Nephron progenitor cell (in vitro differentiated cells): ENCODE measurements at places on chromosomes 11 and 22.

DNA sequence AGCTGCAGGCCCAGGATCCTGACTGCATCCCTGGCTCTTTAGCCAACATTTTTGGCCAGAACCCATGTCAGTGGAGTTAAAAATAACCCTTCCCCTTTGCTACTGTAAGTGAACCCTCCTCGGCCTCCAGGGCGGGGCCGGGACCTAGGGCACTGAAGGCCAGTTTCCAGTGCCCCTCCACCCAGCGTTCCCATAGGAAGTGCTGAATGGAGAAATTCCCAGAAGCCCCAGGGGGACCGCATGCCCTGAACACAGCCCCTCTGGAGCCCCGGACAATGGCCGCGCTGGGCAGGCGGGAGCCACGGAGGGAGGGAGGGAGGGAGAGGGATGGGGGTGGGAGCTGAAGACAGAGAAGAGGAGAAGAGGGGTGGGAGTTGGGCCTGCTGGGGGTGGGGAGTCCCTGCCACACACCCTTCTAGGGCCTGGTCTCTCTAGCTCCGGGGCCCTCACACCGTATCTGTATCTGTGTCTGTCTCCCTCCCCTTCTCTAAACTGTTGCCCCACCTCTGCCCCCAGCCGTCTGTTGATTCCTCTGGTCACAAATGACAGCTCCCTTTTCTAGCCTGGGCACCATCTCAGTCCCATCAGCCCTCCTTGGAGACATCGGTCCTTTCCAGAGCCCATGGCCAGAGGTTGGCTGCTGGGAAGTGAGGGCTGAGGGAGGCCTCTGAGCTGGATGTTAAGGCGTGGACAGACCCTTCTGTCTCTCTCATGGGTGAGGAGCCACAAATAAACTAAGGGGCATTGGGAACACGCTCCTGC, 10.9 kb downstream of the PDGFB start:
- no peak for DNase-seq

DNA sequence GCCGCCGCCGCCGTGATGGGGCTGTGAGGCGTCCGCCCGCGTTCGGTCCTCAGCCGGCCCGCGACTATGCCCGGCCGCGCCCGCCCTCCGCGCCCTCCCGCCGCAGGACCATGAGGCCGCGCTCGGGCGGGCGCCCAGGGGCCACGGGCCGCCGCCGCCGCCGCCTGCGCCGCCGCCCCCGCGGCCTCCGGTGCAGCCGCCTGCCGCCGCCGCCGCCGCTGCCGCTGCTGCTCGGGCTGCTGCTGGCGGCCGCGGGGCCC, 215 bp downstream of the ZNRF3 start:
- DNase-seq: no peak

DNA sequence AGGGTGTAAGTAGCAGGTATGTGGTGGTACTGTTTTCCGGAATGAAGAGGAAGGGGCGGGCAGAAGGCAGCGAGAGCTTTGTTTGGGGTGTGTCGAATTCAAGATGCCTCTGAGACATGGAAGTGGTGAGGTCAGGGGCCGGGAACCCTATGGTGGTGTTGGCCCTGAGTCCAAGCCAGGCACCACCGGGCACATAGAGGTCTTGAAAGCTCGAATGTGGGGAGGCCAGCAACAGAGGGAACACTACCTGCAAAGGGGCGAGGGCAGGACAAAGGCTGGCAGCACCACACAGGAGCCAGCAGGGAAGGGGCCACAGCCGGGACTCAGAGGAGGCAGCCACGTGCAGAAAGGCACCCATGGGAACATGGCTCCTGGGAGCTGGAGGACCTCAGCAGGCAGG, 57.8 kb downstream of the CDKN1C start:
- DNase-seq: no peak

DNA sequence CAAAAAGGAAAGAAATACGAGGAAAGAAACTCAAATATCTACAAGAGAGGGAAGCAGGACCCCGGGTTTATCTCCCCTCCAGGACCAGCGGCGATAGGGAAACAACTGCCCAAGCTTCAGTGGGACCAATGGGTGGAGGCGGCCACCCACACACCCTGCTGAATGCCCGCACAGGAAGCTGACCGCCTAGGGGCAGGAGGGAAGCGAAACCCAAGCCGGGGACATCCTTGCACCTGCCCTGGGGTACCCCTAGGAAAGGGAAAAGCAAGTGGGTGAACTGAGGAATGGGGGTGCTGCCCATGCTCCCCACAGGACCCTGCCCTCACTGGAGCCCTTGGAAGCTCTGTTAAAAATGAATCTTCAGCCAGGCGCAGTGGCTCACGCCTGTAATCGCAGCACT, 27.6 kb upstream of the HMOX1 start:
- no peak for DNase-seq

DNA sequence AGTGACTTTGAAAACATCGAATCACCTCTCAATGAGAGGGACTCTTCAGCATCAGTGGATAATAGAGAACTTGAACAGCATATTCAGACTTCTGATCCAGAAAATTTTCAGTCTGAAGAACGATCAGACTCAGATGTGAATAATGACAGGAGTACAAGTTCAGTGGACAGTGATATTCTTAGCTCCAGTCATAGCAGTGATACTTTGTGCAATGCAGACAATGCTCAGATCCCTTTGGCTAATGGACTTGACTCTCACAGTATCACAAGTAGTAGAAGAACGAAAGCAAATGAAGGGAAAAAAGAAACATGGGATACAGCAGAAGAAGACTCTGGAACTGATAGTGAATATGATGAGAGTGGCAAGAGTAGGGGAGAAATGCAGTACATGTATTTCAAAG, 65.8 kb downstream of the DKK3 start:
- DNase-seq: no peak

- no peak for DNase-seq
Observed at GRCh38 chr11:98834776-98835175, 186.0 kb upstream of the CNTN5 start.

DNA sequence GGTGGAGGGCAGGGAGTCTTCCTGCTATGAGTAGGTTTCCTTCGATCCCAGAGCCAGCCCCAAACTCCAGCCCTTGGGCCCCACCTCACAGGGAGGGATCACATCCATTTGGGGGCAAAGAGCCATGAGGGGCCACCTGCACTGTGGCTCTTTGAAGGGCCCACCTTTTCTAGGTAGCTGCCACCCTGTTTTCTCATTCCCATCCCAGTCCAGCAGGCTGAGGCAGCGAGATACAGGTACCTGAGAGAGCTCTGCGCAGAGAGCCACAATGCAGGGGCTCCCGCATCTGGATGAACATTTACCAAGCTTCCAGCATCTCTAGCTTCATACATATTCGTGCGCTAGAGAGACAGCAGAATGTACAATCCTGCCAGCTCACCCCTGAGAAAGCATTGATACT, 16.3 kb downstream of the FXYD6 start:
- no peak for DNase-seq

DNA sequence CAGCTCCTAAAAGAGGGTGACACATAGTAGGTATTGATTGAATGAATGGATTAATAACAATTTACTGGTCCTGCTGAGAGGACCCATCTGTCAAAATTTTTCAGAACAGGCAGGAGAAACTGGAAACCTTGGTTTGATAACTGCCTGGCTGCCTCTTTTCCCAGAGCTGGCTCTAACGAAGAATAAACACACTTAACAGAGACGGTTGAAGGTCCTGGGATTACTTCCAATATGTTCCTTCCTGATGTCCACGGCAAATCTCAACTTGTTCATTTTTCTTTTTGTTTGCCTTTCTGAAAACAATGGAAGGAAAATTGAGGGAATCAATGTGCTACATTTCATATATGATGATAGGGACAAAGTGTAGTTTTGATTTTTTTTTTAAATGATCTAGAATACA, 76.5 kb upstream of the SYT13 start:
- DNase-seq: no peak

DNA sequence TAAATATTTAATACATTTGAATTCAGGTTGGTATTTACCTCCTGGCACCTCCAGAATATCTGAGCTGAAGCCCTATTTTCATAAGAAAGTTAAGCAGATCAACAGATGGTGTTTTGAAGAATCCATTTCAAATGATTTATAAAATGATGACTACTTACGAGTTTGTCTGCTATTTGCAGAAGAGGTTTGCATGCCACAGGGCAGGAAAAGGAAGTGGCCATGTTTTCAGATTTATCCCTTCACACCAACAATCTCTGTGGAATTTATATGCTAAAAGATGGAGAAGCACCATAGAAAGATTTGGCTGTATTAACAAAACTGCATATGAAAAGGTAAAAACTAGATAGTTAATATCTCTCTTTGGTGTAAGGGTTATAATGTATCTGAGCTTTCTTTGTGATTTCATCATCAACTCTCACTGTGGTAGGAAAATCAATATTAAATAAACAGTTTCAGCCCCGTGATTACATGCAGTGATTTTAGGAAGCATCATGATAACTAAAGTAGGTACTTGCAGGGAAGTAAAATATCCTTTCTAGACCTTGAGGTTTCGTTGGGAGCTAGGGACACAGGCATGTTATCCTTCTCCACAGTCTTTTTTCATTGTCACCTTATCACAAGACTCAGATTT, 2.6 kb downstream of the BMAL1 start:
- no peak for DNase-seq

GRCh38 chr11:132161403-132162078, 791.1 kb downstream of the NTM start:
- DNase-seq: no peak

DNA sequence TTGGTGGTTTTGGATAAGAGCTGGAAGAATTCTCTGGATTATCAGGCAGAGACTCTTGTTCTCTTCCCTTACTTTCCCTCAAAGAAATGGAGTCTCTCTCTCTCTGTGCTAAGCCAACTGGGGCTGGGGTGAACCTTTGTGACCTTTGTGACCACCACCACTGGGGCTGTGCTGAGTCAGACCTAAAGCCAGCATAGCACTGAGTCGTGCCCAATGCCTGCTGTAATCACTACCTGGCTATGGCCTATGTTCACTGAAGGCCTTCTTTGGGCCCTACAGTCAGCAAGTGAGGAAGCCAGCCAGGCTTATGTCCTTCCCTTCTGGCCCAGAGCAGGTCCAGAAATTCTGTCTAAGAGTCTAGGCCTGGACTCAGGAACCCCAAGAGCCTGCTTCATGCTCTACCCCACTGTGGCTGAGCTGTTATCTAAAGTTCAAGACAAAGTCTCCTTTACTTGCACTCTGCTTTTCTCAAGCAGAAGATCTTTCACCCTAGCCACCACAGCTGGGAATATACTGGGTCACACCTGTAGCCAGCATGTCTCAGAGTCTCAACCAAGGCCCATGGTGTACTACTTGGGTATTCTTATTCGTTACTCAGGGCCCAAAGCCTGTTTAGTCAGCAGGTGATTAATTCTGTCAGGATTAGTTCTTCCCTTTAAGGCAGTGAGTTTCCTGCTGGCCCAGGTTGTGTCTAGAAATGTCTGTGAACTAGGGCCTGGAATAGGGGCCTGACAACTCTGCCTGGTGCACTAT, 86.0 kb downstream of the EHF start:
- DNase-seq: no peak

DNA sequence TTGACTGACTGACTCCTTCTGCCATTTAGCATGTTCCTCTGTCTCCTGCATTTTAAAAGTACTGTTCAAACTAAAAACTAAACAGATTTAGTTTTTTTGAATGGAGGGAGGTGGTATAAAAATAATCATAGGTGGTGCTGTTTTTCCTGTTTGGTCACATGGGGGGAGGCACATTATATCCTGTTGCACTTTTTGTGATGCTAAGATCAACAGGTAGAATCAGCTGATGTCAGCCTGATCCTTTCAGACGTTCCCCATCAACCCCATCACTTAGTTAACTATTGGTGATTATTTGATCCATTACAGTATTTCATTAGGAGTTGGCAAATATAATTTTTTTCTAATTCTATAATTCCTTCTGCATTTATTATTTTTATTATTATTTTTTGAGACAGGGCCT, 5.1 kb upstream of the OSBP2 start:
- DNase-seq: no peak

DNA sequence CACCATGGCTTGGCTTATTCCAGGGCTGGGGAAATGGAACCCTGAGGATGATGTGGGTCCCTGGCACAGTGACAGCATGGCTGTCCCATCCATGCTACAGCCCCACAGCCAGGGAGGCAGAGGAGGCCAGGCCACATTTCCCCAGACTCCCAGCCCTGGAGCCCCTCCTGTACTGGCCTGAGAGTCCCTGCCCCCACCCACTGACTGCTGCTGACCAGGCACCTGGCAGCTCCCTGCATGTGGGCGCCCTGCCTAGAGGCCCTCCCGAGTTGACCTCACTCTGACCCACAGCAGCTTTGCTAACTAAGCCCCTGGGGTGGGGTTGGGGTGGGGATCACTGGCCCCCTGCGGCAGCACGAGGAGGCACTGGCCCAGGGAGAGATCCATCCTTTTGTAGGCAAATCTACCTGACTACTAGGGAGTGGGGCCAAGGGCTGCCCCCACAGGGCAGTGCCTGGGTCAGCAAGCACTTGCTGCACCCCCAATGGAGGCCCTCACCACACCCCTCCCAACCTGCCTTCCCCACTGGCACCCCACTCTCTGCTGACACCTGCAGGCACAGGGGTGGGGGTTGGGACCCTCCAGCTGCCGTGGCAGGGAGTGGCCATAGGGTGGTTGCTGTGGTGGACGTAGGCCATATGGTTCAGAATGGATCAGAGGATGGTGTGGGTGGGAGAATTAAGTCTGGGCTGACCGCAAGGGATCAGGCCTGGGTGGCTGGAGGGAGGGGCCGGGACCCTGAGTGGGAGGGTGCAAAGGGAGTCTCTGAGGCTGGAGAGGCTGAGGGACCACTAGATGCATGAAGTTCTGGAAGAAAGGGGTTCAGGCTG, 17.4 kb downstream of the ARVCF start:
- DNase-seq: no peak

- DNase-seq: no peak
Observed at GRCh38 chr11:9780929-9781328, 117.1 kb downstream of the SWAP70 start.

- no peak for DNase-seq
Observed at GRCh38 chr11:24453129-24453718, 43.6 kb upstream of the LUZP2 start.

DNA sequence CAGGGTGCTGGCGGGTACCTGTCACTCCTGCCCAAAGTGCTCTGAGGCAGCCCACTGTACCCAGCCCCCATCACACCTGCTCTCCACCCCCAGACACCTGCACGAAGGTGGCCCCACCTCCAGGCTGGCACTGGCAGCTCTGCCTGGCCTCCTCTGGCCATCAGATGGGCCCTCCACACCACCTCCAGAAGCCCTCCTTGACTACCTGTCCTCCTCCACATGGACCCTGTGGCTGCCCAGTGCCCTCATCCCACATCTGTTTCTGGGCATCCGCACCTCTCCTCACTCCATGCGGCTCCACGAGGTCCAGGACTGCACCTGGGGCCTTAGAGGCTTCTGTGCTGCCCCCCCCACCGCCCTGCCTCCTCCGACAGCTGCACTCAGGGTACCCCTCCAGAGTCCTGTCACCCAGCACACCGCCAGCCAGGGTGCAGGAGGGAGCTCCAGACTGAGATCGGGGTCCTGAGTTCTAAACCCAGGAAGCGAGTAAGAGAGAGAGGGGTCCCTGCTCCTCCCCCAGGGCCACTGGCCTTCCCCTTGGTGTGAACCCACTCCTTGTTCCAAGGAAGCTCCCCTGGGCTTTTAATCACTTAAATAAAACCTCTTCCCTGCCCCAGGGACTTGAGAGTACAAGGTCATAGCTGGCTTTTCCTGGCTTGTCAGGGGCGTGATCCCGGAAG, 1.7 kb downstream of the CTSD start:
- DNase-seq: no peak

GRCh38 chr22:24145446-24146193, 35.7 kb upstream of the SUSD2 start:
- no peak for DNase-seq
